ENCODE measurements at places on chromosomes 1 and 21.
A peak's percentile ranks its signal among the peaks of the same experiment; 100 is the strongest.

- no peak for DNase-seq
Observed at GRCh38 chr1:186894415-186894814, 65.7 kb downstream of the PLA2G4A start.

- peak; percentile 48 for DNase-seq
Observed at GRCh38 chr21:37711836-37712568, 204.3 kb downstream of the KCNJ6 start.

DNA sequence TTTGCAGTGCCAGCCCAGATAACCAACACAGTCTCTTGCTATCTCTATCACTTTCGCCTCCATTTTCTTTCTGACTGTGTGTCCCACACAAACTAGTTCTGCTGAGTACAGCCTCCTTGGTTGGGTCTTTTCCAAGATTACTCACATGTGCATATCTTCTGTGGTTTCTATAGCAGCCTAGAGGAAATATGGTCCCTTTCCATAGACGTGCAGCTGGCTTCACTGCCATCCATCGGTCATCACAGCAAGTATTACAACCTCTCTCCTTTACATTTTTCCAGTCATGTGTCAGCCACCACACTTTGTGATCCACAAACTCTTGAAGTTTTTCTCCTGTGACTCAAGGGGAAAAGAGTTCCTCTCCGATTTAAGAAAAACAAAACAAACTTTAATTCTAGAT, 893.4 kb upstream of the ADGRL4 start:
- DNase-seq: no peak

DNA sequence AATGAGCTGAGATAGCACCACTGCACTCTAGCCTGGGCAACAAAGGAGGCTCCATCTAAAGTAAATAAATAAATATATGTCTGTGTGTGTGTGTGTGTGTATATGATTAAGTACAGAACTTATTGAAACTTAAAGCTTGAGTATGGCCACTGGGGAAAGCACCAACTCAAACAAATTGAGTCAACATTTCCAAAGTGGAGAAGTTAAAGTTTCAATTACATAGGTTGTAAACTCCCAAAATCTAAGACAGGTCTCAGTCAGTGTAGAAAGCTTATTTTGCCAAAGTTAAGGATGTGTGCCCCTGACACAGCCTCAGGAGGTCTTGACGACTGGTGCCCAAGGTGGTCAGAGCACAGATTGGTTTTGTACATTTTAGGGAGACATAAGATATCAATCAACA, 458.9 kb upstream of the RGS18 start:
- DNase-seq: no peak

DNA sequence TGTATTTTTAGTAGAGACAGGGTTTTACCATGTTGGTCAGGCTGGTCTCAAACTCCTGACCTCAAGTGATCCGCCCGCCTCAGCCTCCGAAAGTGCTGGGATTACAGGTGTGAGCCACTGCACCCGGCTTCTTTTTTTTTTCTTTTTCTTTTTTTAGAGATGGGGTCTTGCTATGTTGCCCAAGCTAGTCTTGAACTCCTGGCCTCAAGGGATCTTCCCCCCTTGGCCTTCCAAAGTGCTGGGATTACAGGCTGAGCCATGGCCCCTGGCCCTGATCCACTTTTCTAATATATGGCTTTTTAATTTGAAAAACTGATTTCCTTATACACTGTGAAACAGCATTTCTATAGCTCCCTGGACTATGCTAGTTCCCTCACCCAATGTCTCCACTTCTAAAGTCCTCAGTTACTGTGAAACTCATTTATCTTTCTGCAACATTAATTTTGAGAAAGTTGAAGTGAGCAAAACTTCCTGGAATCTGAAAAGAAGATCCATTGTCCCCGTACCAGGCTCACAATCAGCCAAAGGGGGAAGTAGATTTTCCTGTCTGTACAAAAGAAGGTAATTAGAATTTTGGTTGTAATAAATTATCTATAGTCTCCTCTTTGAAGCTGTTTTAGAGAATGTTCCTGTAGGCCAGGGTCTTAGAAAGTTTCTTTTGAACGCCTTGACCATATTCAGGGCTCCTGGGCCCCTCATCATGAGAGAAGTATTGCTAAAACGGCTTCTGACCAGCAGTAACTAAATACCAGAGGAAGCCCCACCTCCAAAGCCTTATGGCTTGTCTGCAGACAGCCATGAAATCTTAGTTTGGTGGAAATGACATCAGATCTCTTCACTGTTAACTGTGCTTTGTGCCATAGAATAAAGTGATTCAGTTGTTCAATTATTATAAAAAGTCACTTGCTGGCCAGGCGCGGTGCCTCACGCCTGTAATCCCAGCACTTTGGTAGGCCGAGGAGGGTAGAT, 34.9 kb downstream of the DEGS1 start:
- no peak for DNase-seq

DNA sequence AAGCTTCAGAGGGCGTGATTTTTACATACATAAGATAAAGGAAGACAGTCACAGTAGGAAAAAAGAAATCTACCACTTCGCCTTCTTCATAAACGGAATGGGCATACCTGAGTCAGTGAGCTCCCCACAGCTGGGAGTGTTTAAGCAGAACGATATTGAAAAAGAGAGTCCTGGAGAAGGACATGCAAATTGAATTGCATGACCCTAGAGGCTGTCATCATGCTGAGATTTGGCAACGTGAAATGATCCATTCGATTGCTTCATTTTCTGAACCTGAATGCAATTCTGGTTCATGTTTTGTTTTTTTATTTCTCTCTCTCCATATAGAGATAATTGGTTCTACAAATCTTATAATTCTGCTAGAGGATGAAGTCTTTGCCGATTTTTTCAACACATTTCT, 3.7 kb downstream of the RGSL1 start:
- DNase-seq: no peak

DNA sequence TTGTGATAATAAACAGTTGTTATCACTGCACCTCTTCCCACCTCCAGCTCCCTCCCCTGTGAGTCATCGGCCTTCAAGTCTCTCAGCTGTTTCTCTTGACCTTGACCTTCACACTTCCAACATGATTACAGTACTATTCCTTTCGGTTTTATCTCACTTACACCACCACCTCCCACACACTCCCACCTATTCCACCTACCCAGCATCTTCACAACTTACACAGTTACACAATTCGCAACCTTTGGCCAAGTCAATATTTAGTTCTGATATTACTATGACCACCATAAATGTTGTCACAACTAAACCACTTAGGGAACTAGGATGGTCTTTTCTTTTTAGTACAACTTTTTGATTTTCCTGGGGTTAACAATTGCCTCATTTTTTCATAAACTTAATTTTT, 60.2 kb downstream of the RIPK4 start:
- no peak for DNase-seq

- DNase-seq: no peak
Observed at GRCh38 chr1:63868268-63868781, 94.5 kb downstream of the ROR1 start.

DNA sequence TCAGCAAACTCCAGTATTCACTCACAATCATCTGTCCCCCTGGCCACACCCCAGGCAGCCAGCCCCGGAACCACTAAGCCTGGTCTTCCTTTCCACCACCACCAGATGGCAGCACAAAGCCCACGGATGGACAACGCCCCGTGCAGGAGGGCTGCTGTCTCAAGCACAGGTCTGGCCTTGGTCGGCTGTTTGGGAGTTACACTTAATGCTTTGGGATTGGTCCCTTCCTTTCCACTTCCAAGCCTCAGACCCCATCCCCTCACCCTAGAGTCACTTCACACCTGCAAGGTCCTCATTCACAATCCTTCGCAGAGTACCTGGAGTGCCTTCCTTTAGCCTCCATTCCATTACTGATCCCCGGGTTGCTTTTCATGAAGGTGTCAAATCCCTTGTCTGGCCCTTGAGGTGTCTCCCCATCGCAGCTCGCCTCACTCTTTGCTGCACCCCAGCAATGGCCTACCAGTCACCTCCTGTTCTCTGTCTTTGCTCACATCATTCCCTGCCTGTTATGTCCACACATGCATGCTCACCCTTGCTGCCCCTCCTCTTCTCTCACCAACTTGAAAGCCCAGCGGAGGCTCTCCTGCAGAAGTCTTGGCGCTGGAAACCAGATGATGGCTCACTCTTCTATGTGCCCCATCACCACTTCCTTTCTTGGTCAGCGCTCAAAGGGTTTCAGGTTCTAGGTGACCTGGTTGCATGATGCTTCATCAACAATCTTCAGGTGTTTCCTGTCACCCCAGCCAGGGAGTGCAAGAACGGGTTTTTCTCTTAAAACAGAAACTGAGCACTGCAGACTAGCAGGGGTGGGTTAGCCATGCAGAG, 24.9 kb upstream of the KCNA2 start:
- peak; percentile 37 for DNase-seq

DNA sequence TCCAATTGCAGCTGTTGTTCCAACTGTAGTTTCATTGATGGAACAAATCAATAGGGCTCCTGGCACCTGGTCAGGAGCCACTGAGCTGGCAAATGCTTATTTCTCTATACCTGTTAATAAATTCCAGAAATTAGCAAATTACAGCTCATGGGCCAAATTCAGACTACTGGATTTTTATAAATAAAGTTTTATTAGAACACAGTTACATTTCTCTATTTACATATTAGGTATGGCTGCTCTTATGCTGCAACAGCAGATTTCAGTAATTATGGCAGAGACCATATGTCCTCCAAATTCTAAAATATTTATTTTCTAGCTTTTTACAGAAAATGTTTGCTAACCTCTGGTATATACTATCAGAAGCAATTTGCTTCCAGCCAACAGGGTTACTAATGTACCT, 47.8 kb downstream of the DUSP10 start:
- DNase-seq: no peak

DNA sequence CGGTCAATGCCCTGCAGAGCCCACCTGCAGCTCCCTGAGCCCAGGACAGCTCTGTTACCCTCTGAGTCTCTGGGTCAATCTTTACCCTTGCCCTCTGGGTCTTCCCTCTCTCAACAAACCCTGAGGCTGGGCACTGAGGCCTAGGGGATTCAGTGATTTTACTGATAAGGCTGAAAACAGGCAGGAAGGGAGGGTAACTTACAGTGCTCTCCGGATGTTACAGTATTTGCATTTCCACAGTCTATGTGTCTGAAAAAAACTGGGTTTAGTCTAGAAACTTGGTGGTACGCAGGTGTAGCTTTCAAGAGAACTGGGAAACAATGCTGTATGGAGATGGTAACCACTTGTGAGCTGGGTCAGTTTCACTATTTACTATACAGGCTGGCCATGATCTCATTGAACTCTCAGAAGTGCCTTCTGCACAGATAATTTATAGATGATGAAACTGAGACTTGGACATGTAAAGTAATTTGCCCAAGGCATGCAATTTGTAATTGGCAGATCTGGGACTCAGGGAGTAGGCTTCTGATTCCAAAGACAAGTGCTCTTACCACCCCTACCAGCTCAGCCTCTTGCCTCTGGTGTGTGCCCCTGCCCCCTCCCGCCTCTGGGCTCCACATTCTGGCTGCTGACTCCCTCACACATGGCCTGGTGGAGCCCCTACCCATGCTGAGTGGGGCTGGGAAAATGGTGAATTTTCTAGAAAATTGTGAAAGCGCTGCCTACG, 48.8 kb downstream of the TENT5C start:
- no peak for DNase-seq

GRCh38 chr21:21664871-21665270, 666.7 kb downstream of the NCAM2 start:
- DNase-seq: no peak

GRCh38 chr1:214318956-214319736, 38.2 kb downstream of the SMYD2 start:
- DNase-seq: no peak

GRCh38 chr1:184472136-184472535, 85.3 kb downstream of the C1orf21 start:
- no peak for DNase-seq

GRCh38 chr1:41122851-41123518, 101.5 kb upstream of the SLFNL1 start:
- no peak for DNase-seq

- no peak for DNase-seq
Observed at GRCh38 chr1:6037338-6037762, 8.3 kb upstream of the KCNAB2 start.

GRCh38 chr1:216766633-216767327, 43.6 kb upstream of the ESRRG start:
- DNase-seq: no peak

DNA sequence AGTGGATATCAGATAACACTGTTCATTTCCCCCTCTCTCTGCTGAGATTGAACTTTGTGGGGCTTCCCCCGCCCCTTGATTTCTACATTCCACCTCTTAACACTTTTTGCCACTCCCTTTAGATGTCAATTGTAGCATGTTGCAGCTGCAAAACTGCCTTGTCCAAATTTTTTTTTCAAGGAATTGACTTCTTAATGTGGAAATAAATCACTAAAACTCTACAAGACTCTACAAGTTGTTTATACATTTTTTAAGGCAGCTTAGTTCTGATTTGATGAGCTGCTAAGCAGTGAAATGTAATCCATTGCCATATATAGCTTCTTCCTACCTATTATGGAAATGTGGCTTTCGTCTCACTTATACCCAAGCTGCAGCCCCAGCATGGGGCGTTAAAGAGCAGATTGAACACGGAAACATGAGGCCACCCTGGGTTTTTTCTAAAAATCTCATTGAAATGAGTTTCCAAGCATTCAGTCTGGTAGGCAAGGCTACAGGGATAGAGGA, 132.2 kb downstream of the SYT2 start:
- no peak for DNase-seq

GRCh38 chr1:19737104-19737825, 62.5 kb downstream of the TMCO4 start:
- DNase-seq: no peak

DNA sequence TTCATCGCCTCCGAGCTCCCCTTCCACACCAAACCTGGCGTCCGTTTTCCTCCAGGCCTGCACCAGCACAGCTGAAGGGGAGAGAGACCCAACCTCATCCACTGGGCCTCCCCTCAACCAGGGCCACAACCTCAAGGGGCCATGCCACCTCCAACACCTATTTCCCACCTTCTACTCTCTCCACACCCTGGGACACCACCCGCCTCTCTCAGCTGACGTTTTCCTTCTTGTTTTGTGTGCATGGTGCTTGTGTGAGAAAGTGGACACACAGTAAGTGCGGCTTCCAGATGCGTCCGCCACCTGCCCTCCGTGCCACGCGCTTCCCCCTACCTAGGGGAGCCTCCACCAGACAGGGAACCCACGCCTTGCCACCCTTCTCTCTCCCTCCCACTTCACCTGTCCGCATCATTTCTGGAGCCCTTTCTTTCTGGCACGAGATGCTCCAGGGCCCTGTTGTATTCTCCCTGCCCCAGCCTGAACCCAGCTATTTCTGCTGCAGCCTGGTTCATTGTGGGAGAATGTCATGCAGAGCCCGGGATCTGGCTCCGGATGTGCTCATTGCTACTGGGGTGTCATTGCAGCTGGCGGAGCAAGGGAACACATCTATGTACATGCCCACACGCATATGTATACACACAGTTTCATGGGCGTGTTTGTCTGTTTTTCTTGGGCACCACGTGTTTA, 1.3 kb upstream of the GNB1 start:
- no peak for DNase-seq

DNA sequence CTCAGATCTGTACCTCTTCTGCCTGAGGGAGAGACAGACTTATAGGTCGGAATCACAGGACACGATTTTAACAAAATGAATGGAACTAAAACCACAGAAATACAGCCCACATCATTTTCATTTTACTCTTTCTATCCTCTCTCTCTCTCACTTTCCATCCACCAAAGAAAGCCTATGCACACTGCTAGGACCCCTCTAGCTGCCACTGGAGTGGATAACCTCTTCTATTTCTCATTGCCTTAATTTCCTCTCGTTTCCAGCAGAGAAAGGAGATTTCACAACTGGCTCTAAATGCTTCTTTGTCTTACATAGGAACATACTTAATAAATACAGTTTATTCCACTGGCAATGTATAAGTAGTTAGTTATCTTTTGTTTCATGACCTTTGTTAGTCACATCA, 867.8 kb upstream of the ADGRL4 start:
- DNase-seq: no peak
